Calu3 (cell line): ENCODE measurements at places on chromosomes 2 and 18.
A peak's percentile ranks its signal among the peaks of the same experiment; 100 is the strongest.

- DNase-seq, result peak; percentile 52
Observed at GRCh38 chr2:118061135-118061955, 26.9 kb upstream of the INSIG2 start.

GRCh38 chr2:8851811-8852560, 14.6 kb upstream of the KIDINS220 start:
- no peak for DNase-seq

GRCh38 chr2:85549826-85550225, 10.9 kb downstream of the MAT2A start:
- no peak for DNase-seq

DNA sequence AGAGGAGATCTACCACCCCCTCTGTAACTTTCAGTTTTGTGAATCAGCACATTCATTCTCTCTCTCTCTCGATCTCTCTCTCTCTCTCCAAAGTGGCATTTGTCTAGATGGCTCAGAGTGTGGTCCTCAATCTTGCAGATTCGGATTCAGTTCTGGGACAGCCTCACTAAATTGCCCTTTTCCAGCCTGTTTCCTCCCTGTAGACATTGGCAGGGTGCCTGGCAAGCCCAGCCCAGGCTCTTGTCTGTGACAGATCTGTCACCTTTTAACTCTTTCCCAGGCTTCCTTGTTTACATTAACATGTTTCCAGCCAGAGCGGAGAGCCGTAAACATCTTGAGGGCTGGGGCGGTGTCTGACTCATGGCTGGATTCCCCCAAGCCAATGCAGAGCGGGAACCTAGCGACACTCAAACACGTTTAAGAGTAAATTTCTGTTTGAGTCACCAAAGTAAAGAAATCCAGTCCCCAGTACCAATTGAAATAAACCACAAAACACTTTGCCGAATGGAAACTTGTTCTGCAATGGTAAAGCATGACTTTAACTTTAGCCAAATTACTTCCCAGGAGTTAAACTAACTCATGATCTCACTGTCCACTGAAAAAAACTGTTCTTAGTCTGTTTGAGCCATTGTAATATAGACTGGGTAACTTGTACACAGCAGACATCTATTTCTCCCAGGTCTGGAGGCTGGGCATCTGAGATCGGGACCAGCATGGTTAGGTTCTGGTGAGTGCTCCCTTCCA, 6.6 kb upstream of the CYP27C1 start:
- peak; percentile 85 for DNase-seq
